ENCODE measurements at places on chromosomes 3 and 15. TPM values are rescaled to one million over a fixed set of nuclear protein-coding genes. Genes with fewer than 3 reads are reported as not detected.

CLDN16 gene
- not detected for total RNA-seq

- no peak for DNase-seq
These were observed 149.9 kb downstream of the LRRK1 start for GRCh38 chr15:101068961-101069653.

DNA sequence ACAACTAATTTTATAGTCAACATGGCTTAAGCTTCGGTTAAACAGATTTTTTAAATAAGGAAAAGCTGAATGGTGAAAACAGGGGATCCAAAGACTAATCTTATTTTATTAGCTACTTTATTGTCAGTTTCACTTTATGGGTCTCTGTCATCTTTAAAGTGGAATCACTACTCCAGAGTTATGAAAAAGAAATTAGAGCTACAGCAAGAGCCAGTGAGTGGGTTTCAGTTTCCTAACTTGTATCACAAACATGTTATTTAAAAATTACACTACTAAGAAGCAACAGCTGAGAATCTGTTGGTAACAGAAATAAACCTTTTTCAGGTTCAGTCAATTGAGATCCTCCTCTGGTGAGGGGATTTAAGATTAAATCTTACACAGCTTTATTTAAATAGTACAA, 10.0 kb downstream of the PHC3 start:
- DNase-seq, result no peak

DNA sequence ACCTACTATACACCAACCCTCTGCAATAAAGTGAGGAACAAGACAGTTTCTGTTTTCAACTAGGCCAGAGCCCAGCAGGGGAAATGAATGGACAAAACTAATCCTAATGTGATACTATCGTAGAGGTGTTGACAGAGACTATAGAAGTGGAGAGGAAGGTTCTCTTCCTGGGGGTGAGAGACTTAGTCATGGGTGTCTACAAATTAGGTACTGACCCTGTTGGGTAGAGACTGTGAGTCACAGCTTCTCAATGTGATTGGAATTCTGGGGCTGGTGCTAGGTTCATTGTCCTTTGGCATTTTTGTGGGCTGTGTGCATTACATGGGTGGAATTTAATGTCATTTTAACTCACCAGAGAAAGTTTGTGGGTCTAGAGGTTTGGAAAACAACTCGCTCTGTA, 79.3 kb downstream of the ADAMTSL3 start:
- no peak for DNase-seq

GRCh38 chr3:150723946-150724345, 20.2 kb upstream of the ERICH6 start:
- no peak for DNase-seq

GRCh38 chr3:30400926-30401325, 205.5 kb upstream of the TGFBR2 start:
- DNase-seq, result no peak

GRCh38 chr3:116517308-116517707, 72.0 kb upstream of the LSAMP start:
- no peak for DNase-seq

DNA sequence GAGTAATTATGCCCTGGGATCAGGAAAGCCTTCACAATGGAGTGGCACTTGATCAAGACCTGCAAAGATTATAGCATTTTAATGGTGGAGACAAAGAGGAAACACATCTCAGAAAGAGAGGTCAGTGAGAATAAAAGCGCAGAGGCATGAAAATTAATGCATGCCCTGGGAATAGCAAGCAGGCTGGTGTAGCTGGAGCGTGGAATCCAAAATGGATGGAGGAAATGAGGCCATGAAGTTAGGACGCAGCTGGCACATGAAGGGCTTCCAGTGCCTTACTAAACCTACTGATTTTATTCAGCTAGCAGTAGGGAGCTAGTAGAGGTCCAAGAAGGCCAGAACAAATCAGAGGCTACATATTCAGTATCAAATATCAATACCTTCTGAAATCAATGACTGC, 38.1 kb downstream of the TMEM212 start:
- no peak for DNase-seq

DNA sequence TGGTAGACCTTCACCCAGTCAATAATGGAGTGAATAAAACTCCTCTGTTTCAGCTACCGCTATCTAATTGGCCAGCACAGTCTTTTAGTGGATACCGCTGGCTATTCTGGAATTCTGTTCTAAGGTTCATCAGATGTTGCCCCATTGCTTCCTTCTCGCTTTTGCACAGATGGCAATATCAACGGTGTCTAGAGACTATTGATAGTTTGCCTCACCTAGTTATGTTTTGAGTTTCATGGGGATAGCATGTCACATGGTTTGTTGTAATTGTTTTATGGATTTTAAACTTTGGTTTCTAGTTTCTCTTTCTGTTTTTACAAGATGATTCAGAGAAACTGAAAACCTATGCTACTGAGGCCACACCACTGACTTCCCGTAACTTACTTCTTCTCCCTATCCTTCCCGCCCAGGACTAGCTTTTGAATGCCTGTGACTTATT, 2.0 kb downstream of the XRN1 start:
- no peak for DNase-seq

SERPINI1 gene
- total RNA-seq, result 3.1 TPM

- no peak for DNase-seq
These were observed 45.1 kb downstream of the SEC22A start for GRCh38 chr3:123246866-123247265.

- DNase-seq, result no peak
These were observed 22.3 kb upstream of the LINGO1 start for GRCh38 chr15:77654975-77655374.

DNA sequence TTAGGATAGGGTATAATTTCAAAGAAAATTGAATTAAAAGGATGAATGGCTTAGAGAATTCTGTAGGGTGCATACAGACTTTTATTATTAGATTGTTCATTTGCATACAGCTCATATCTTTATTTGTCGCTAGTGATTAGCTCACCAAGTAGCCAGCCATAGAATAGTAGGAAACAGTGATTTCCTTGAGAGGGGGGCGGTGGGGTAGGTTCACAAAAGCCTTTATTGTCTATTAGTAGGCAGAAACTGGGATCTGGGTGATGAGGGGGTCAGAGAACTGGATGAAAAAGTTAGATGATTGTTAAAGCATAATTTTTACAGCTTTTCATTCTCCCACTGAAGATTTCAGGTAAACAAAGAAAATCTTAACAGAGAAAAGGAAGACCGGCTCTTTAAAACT, 77.6 kb upstream of the RAP2B start:
- DNase-seq, result no peak

- no peak for DNase-seq
These were observed 27.6 kb upstream of the CDCP1 start for GRCh38 chr3:45173776-45174175.

- no peak for DNase-seq
These were observed 112.7 kb upstream of the PRR23C start for GRCh38 chr3:139157161-139157932.

GRCh38 chr15:78921940-78922339, 22.9 kb downstream of the CTSH start:
- no peak for DNase-seq

DNAJA4 gene
- 11.4 TPM for total RNA-seq

DNA sequence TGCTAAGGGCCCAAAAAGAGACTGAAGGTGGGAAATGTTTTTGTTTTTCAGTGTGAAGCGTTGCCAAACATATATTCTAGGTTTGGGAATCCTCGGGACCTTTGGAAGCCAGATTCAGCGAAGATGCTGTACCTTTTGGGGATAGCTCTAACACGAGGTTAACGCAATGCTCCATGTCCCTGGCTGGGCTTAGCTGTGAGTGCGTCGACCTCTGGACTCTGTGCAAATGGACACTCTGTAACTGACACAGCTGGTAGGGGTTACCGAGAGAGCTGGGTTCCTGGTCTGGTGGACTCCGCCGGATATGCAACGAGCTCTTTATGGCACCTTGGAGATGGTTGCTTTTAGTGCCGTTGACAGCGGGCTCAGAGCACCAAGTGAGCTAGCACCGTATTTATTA, 724 bp upstream of the SH3GL3 start:
- DNase-seq, result no peak

RAB43 gene
- total RNA-seq, result 5.8 TPM

DNA sequence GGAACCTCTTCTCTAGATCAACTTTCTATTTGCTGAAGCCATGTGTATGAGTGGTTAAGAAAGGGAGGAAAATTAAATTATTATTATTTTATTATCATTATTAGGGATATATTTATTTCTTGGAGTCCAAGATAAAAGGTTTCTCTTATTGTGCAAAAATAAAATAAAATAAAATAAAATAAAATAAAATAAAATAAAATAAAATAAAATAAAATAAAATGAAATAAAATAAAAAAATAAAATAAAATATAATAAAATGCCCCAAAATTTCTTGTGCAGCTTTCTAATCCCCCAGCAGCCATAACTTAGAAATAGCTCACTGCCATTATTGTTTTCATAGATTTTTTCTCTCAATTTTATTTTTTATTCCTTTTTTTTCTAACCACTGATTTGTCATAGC, 526.8 kb downstream of the VGLL3 start:
- DNase-seq, result no peak

DNA sequence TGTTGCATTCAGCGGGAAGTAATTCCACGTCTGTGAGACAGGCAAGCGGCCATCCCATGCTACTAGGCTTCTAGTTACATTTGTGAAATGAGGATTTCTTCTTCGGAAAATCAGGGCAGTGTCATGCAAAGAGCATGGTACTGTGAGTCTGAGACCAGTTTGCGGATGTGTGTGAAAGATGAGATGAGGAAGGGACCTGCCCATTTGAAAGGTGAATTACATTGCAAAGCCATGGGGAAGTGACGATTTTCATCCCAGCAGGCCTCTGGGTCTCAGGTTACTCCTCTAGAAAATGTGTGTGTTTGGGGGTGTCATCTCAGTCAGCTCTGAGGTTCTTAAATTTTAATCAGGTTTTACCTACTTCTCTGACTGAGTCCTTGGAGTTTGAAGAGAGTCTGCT, 16.1 kb downstream of the TLE3 start:
- DNase-seq, result no peak

GRCh38 chr15:36778531-36778930, 199.1 kb downstream of the CDIN1 start:
- no peak for DNase-seq

DNA sequence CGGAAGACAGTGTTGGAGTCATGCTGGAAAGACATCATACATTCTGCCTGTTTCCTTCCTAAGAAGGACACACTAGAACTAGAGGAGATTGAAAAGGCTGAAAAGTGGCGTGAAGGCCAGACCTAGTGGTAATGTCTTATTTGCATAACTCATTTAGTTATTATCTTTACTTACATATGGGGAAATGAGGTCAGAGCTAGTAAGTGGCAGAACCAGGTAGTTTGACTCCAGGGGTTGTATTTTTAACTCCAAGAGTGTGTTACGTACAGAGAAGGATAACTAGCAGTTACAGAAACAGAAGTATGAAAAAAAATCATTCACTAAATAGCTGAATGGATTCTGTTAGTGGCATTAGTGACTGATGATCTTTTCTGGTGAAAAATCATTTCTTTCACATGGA, 108.0 kb downstream of the MITF start:
- no peak for DNase-seq

REC114 gene
- total RNA-seq, result not detected

SEMA3F gene
- 11.4 TPM for total RNA-seq

DNA sequence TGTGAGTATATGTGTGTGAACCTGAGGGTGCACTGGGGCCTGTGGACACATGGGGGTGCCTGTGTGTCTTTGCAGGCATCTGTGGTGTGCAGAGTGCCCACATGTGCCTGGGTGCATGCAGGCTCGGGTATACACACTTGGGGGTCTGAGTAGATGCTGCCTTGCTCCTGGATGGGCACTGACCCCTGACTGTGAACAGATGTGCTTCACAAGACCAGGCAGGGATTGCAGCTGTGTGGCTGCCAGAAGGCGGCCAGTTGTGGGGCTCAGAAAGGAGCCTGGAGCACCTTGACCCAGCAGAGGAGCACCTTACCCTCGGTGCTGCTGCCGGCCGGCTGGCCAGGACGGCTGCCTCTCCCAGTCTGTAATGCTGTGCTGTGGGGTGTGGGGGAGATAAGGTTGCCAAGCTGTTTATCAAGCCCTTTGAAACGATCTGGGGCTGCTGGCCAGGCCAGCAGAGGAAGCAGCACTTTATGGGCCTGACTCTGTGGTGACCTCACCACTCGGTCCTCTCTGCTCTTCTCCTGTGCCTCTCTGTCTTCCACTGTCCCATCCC, 55.5 kb upstream of the MRPS22 start:
- no peak for DNase-seq

GREM1 gene
- 25.5 TPM for total RNA-seq

ZBBX gene
- total RNA-seq, result not detected

- no peak for DNase-seq
These were observed 44.0 kb upstream of the HERC1 start for GRCh38 chr15:63877713-63878271.

GRCh38 chr3:175002732-175003143, 143.6 kb downstream of the NAALADL2 start:
- no peak for DNase-seq

ADGRG7 gene
- not detected for total RNA-seq

GRCh38 chr3:168213920-168214319, 118.2 kb upstream of the GOLIM4 start:
- no peak for DNase-seq

GRCh38 chr3:160098261-160098908, 109.8 kb downstream of the IL12A start:
- DNase-seq, result no peak

DNA sequence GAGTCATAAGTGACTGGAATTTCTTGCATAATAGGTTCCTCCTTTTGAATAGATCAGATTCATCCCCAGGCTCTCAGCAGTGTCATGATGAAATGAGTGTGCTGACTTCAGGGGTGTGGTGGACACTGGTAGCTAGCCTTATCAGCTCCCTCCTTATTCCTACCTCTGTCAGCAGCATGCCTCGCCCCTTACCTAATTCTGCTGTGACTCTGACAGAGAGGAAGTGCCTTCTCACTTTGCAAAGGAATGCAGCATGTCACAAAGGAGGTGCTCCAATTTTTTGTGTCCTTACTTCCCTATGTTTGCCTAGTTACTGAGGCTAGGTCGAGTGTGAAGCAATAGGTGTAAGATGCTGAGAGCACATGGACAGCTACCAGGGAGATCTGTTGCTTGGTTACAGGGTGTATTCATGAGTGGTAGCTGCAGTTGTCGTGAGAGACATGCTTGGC, 90.6 kb downstream of the TNFAIP8L3 start:
- no peak for DNase-seq

ZKSCAN7 gene
- total RNA-seq, result 7.1 TPM

- DNase-seq, result peak; percentile 64
These were observed 318.0 kb downstream of the FGF12 start for GRCh38 chr3:192409201-192409837.

DNA sequence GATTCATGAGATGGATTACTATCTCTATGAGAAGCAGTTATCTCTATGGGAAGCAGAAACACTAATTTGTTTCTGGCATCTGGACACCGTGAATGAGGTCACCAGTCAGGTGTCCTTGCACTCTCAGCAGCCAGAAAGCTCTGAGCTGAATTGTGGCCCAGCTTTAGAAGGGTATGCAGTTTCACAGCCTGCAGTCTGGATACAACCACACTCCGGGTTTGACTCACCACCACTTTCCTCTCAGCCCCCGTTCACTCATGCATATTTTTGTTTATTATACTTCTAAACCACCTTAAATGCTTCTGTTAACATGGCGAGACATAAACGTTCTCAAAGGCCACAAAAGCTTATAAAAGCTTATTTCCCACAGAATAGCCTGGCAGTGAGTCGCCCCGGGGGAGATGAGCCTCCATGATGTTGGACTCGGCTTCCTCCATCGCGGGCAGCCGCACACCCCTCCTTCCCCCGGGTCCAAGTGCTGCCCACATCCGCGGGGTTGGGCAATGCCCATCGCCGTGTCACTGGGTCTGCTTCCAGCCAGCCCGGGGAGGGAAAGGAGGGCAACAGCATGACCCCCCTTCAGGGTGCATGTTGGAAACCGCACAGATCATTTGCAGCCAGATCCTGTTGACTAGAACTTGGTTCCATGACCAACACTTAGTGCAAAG, 16.8 kb upstream of the SLC41A3 start:
- peak; percentile 54 for DNase-seq

GRCh38 chr15:54102704-54103103, 124.5 kb downstream of the UNC13C start:
- DNase-seq, result no peak

Data from sigmoid colon (tissue), 7 donors.